Activated CD8-positive, alpha-beta T cell treated with anti-CD3 and anti-CD28 coated beads for 36 hours (primary cell): ENCODE measurements at places on chromosomes 5 and 9. TPM values are rescaled to one million over a fixed set of nuclear protein-coding genes. Genes with fewer than 3 reads are reported as not detected.

Gene BTNL3
- total RNA-seq, result not detected

Gene PCDHB15
- not detected for total RNA-seq

Gene HEMGN
- 1.4 TPM for total RNA-seq

Gene PCDHA3
- not detected for total RNA-seq

Gene SLC4A9
- total RNA-seq, result 0.36 TPM

Gene PCDHB10
- total RNA-seq, result not detected

Gene FAM169A
- total RNA-seq, result 11.5 TPM

Gene DNAI1
- total RNA-seq, result not detected

Gene PCDHA1
- total RNA-seq, result not detected

Gene DCAF12
- total RNA-seq, result 30.5 TPM

Gene FST
- total RNA-seq, result 0.43 TPM

Gene FOXD4
- total RNA-seq, result not detected

Gene PDE6A
- total RNA-seq, result not detected

Gene GPR151
- total RNA-seq, result not detected

Gene PKD2L2
- not detected for total RNA-seq

Gene STOM
- 31.7 TPM for total RNA-seq

Gene SOX30
- 0.11 TPM for total RNA-seq

Gene TMEM161B
- 20.6 TPM for total RNA-seq

Gene RMRP
- 13,164 TPM for total RNA-seq

Gene ZDHHC11B
- 0.59 TPM for total RNA-seq

Gene SLC6A7
- total RNA-seq, result not detected

Gene ADAMTSL2
- total RNA-seq, result 0.11 TPM

Gene CAMK2A
- total RNA-seq, result not detected

Gene TMEM215
- not detected for total RNA-seq

Gene CCDC192
- not detected for total RNA-seq

Gene ANKS6
- 16.6 TPM for total RNA-seq

Gene SLC36A2
- total RNA-seq, result not detected

Gene FGFR4
- total RNA-seq, result 2.2 TPM

Gene TAF11L5
- total RNA-seq, result not detected

Gene MRPL36
- total RNA-seq, result 87.2 TPM

Gene GLRA1
- not detected for total RNA-seq

Gene HAPLN1
- not detected for total RNA-seq

Gene PPP1R26
- total RNA-seq, result 0.58 TPM

Gene CDH6
- not detected for total RNA-seq

Gene BTNL9
- total RNA-seq, result not detected
